HEK293T (cell line): ENCODE measurements at places on chromosomes 16 and 17.

DNA sequence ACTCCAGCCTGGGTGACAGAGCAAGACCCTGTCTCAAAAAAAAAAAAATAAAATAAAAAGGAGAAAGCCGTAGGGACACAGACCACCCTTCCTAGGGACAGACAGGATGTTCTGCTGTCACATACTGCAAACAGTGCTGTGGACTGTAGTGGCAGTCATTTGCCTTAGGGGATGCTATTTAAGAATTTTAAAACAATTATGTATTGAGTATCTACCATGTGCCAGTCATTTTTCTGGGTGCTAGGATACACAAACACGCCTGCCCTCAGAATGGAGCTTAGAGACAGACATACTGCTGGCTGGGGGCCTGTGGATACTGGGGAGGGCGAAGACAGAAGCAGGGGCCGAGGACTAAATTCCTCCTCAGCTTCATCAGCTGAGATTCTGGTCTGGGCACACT lies 45.5 kb downstream of the MRC2 start:
- no peak for DNase-seq

GRCh38 chr16:88907768-88908167 lies 41.3 kb upstream of the PABPN1L start:
- no peak for DNase-seq

DNA sequence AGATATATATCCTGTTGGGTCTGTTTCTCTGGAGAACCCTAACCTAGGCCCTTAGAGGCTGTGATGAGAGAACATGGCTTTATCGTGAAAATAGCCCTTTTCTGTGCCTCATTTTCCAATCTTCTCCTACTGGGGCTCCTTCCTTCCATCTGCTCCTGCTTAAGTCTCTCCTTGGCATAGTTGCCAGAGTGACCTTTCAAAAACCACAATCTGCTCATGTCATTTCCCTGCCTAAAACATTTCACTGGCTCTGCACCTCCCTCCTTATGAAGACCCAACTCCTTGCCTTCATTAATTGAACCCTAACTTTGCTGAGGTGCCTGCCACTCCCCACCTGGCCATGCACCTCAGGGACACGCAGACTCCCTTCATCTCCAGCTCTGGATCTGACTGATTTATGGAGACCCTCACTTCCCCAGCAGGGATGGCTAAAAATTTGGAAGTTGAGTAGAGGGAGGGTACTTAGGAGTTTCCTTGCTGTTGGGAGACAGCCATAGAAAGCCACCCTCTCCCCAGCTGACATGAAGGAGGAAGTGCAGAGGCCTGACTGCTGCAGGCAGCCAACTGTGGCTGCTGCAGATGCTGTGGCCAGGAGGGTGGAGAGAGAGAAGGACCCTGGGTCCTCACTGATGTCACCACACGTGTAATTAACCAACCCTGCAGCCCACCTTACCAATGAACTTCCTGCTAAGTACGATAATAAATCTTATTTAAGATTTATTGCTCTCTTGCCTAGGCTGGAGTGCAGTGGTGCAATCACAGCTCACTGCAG lies 6.3 kb upstream of the GGA2 start:
- DNase-seq = no peak

GRCh38 chr17:48375356-48375755 lies 54.7 kb downstream of the SKAP1 start:
- no peak for DNase-seq

DNA sequence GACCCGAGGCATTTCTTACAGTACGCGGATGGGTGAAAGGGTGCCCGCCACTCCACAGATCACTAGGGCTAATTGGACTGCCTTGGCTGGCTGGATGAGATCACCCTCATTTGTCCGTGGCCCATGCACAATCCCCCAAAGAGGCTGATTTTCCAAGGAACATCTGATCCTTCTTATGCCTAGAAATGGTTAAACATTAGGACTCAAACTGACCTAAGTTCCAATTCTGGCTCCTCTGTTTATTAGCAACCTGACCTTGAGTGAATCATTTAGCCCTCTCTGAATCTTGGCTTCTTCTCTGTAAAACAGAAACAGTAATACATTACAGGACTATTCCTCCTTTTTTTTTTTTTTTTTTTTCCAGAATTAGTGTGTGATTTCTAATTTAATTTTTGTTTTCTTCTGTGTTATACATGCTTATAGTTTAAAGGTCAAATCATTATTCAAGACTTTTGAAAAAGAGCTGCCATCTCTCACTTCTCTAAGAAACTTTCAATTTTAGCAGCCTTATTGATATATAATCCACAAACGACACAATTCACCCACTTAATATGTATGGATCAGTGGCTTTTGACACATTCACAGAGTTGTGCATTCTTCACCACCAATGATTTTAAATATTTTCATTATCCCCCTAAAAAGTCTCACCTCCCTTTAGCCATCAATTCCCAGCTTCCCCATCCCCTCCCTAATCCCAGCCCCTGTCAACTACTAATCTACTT lies 45.4 kb upstream of the TMEM132E start:
- no peak for DNase-seq
